Astrocyte of the spinal cord (primary cell): ENCODE measurements at places on chromosomes 4 and X.

GRCh38 chr4:80730158-80730557, 300.4 kb upstream of the BMP3 start:
- no peak for DNase-seq

- DNase-seq, result no peak
Observed at GRCh38 chr4:76011018-76011670, 3.8 kb upstream of the CXCL9 start.

DNA sequence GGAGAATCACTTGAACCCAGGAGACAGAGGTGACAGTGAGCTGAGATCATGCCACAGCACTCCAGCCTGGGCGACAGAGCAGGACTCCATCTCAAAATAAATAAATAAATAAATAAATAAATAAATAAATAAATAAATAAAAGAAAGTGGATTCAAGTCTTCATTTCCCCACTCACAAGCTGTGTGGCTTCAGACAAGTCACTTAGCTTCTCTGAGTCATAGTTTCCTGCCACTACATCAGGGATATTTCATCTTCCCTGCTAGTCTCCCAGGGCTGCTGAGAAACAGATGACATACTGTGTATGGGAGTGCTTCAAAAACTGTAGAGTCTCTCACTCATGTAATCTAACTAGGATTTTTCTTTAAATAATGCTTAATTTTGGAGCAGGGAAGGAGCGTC, 37.2 kb downstream of the TBC1D9 start:
- DNase-seq, result peak; percentile 56

DNA sequence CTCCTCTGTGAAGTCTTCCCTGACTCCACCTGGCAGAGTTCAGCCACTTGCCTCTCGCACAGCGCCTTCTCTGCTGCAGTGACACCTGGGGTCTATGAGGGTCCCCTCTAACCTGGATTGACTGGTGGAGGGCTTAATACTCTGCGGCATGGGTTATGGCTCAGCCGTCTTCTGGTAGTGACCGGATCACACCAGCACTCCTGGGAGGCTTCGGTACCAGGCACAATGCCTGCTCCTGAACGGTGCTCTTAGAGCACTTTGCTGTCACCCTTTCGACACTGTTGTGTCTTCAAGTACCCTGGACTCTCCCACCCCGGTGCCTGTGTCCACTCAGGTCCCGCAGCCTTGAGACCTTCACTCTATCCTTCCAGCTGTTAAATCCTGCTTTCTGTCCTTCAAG, 50.0 kb downstream of the C4orf50 start:
- DNase-seq, result no peak

GRCh38 chrX:129791961-129792570, 12.3 kb downstream of the SASH3 start:
- no peak for DNase-seq

- no peak for DNase-seq
Observed at GRCh38 chrX:38320819-38321218, 6.5 kb downstream of the RPGR start.

DNA sequence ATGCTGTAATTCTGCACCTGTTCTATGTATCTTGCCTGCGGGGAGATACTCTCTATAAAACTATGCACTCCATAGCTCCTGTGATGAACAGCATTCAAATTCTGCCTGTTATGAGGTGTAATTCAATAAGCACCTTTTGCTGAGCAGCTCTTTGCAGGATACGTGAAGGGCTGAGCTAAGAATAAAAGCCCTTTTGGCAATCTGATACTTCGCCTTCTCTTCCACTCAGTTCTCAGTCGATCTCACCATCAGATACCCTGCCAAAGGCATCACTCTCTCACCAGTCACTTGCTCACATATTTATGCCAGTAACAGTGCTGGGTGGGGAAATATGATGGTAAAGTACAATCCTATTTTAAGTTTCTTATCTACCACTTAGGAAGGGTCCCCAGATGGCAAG, 67.2 kb downstream of the RPS3A start:
- DNase-seq, result no peak

- no peak for DNase-seq
Observed at GRCh38 chrX:2761246-2761645, 9.4 kb downstream of the XG start.

GRCh38 chr4:176642472-176642871, 150.2 kb downstream of the VEGFC start:
- no peak for DNase-seq

GRCh38 chr4:9969526-9970398, 51.5 kb downstream of the SLC2A9 start:
- no peak for DNase-seq

DNA sequence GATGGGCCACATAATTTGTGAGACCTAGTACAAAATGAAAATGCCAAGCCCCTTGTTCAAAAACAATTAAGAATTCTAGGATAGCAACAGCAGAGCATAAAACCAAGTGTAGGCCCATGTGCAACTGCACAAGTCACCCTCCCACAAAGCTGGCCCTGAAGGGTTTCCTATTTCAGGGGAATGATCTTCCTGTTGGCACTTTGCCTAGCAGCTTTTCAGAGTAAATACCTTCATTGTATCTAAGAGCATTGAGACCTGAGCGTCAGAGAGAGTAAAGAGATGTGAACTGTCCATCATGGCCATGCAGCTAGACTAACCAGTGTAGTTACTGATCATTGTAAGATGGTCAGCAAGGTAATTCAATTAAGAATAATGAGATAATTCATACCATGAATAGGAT, 113.6 kb downstream of the CNKSR2 start:
- peak; percentile 32 for DNase-seq

DNA sequence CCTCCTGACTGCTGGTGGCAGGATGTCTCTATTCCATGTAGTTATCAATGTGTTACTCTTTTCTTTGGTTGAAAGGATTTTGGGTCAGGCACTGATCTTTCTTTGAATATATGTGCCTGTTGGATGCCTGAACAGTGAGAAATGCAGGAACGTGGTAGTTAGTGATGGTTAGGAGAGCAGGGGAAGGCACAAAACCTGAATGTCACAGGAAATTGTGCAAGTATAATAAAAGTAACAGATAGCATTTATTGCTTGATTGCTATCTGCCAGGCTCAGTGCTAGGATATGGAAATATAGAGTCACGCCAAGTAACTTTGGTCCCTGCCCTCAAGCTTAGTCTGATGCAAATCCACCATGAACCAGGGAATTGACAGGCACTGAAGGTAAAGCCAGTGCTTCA, 219.8 kb upstream of the FAT1 start:
- DNase-seq, result no peak

- DNase-seq, result no peak
Observed at GRCh38 chr4:100165809-100166208, 24.5 kb downstream of the DDIT4L start.

GRCh38 chr4:40731792-40732245, 17.9 kb upstream of the NSUN7 start:
- DNase-seq, result no peak
